ENCODE measurements at places on chromosomes 4 and X.
A peak's percentile ranks its signal among the peaks of the same experiment; 100 is the strongest.

GRCh38 chrX:13659063-13659462 is 6.1 kb downstream of the TCEANC start:
- DNase-seq, result no peak

- DNase-seq, result no peak
Observed at GRCh38 chr4:133839326-133839725, 362.3 kb downstream of the PABPC4L start.

- no peak for DNase-seq
Observed at GRCh38 chrX:38682095-38682494, 119.2 kb upstream of the MID1IP1 start.

GRCh38 chr4:3870567-3870962 is 104.4 kb downstream of the ADRA2C start:
- no peak for DNase-seq

GRCh38 chrX:13014111-13015096 is 30.0 kb downstream of the FAM9C start:
- DNase-seq, result no peak

DNA sequence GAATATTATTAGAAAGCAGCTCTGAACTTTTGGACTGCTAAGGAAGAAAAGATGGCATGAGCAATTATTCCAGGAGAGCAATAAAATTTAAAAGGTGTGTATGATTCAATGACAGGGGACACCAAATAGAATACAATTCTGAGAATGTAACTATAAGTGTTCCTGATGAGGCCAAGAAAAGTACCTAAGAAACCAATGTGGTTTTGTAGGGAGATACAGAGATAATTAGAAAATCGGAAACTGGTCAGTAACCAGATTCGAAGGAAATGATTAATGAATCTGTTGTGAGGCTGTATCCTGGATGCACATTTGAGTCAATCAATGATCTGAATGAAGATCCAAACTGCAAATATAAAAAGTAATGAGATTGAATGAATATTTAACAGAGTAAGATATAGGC is 6.0 kb downstream of the NOA1 start:
- no peak for DNase-seq

GRCh38 chrX:68646421-68646820 is 1.0 kb upstream of the STARD8 start:
- DNase-seq, result no peak

DNA sequence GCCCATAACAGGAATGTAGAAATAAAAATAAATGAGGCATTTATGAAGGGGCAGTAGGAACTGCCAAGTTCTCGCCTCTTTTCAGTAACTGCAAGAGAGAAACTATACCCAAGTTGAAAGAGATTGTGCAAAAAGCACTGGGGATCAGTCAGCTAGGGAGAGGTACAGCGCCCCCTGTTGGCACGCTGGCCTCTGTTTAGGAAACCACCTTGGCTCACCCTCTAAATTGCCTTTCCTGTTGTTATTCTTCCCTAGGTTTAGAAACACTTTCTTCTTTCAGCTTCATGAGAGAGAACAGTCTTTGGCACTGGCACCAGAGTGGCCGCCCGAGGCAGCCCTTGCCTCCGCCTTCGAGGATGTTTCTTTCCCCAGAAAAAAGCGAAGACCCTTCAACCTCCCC is 348.5 kb downstream of the MID1IP1 start:
- peak; percentile 44 for DNase-seq

DNA sequence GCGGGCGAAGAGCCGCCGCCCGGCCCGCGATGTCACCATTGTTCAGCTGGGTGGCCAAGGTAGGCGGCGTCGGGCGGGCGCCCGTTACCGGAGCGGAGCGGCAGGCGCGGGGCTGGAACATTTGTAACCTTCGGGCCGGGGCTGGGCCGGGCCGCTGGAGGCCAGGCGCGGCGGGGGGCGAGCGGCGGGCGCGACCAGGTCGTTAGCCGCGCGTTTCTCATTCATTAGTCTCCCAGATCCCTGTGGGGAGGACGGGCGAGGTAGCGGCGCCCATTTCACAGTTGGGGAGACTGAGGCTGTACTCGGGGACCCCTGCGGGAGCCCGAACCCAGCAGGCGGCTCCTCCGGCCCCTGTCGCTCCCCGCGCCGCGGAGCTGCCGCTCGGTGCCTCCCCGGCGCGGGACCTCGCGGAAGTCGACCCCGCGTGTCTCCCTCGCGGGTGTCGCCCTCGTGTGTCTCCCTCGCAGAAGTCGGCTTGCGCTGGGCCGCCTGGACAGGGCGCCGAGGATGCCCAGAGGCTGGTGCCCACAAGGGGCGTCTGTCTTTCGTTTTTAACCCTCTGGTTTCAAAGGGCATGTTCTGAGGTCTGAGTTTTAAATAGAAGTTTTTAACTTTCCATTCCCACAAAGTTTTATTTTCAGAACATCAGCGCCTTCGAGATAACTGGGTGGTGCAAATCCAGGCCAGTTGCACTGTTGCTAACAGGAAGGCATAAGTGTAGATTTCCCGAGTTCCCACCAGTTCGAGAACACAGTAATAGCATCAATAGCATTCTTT is 17.5 kb downstream of the PTTG2 start:
- DNase-seq, result peak; percentile 49

GRCh38 chr4:145827885-145828284 is 110.7 kb downstream of the ZNF827 start:
- DNase-seq, result no peak

GRCh38 chr4:1408418-1408817 is 2.2 kb upstream of the NKX1-1 start:
- no peak for DNase-seq

DNA sequence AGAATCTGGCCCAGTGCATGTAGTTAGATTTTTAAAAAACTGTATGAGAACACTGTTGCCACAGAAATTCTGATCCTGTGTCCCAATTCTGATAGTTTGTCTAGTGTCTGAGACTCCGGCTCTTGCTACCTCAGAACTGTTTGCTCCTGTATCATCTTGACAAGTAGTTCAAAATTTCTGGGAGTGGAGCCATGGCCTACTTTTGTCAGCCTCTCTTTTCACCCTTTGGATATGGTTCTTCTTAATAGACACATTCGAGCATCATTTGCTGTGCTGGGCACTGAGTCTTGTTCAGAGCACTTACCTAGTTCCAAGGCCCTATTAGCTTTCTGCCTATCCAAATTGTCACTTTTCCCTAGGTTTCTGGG is 46.9 kb downstream of the ATP10D start:
- DNase-seq, result no peak

- DNase-seq, result no peak
Observed at GRCh38 chrX:15579778-15580747, 20.7 kb downstream of the ACE2 start.

- DNase-seq, result no peak
Observed at GRCh38 chr4:121154103-121154515, 10.0 kb downstream of the TNIP3 start.

DNA sequence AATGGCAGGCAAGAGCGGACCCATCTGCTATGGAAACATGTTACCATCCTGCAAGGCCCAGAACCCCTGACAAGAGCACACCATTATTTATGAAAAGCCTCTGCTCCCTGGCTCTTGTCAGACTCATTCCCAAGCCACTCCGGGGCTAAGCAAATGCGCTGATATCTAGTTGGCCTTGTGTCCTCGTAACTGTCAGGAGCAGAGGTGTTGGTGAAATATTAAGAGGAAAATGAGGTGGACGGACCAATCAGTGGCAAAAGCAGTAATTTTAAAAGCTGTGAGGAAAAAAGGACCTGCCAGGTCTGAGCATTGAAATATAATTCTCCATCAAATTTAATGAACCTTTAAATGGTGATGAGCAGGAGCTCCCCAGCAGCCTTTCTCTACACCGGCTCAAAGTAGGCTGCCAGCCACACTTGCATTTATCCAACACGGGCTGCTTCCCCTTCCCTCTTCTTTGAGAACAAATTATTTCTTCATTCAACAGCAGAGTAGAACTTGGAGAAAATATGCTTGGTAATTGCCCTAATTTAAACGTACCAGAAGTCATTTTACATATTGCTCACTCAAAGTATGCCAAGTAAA is 214.3 kb downstream of the RASL11B start:
- no peak for DNase-seq

DNA sequence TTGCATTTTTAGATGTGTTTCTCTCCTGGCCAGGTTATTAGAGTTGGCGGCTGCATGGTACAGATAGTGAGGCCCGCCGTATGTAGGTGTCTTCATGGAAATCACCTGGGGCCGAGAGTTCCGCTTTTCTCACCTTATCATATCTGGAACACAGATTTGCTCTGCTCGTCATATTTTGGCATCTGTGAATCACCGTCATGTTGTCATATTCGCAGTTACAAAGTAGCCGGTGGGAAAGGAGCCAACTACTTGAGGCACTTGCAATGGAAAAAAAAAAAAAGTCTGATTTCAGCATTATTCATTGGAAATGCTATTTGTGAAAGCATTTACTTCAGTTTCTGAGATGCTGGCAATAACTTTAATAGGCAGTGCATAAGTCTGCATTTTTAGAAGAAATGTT is 1715.2 kb upstream of the TENM3 start:
- DNase-seq, result no peak

DNA sequence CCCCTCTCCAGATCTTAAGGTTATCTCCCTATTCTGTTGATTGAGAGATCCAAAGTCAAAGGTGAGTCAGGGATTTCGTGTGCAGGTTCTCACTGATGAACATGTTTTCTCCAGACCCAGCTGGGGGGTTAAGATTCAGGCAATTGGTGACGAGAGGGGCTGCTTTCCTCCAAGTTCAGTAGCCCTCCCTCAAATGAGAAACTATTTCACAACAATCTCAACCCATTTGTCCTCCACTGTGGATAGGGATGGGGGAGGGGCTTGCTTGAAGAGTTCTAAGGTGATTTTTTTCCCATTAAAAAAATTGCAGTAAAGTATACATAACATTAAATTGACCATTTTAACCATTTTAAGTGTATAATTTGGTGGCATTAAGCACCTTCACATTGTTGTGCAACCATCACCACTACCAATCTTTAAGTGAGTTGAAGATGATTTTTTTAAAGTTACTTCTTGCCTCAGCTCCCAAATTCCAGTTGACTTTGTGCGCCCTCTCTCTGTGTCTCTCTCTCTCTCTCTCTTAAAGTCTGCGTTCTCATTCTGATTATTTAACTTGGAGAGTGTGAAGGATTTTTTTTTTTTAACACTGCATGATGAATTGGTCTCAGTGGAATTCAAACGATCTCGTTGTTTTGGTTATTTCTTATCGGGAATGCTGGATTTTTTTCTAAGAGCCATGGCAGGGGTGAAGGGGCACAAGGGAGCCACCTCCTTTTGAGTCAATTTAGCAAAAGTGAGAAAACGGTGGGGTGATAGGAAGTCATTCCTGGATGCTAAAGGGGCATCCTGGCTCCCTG is 175.9 kb downstream of the SHROOM3 start:
- no peak for DNase-seq

- no peak for DNase-seq
Observed at GRCh38 chr4:156158747-156159146, 205.1 kb upstream of the CTSO start.

- DNase-seq, result no peak
Observed at GRCh38 chrX:77949840-77950239, 19.6 kb downstream of the PGAM4 start.

GRCh38 chr4:56745042-56745441 is 63.9 kb upstream of the HOPX start:
- DNase-seq, result no peak

DNA sequence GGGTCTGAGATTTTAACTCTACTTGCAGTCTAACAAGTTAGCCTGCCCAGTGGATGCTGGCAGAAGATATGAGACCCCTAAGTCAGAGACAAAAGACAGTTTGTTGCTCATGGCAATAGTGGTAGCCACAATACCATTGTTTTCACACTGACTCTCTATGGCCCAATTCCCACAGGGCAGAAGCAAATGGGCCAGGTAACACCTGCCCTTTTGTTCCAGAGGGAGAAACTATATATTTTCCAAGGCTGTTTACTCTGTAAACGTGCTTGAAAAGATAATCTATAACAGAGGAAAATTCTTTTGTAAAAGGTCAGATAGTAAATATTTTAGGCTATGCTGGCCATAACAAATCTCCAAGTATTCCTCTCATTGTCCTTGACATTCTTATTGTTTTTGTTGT is 57.2 kb upstream of the NPNT start:
- DNase-seq, result no peak

- DNase-seq, result no peak
Observed at GRCh38 chr4:165048170-165048569, 5.5 kb upstream of the TRIM75 start.

DNA sequence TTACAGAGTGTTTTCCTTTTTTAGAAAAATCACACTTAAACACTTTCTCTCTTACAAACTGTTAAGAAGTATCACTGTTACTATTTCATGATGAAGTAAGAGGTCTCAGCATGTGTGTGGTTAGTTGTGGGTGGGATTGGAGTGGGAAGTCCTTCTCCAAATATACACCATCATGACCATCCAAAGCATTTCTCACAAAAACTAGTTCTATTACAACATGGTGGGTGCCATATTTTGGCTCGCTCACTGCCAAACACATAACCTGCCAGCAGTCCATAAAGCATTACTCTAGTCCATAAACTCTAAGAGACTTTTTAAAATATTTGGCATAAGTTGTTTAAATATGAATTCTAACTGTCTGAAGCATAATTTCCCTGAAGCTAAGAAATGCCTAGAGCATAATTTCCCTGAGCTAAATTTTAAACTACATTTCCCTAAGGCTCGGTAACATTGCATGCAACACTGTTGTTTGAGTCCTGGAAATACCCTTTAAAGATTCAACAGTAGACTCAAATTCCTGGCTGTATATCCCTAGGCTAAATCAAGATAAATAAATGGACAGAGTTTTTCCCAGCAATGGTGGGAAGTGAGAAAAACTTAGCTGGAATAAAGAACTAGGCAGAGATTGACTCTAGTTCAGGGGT is 415.0 kb upstream of the INTU start:
- no peak for DNase-seq

GRCh38 chrX:119984652-119985051 is 41.1 kb upstream of the NKAP start:
- no peak for DNase-seq

- no peak for DNase-seq
Observed at GRCh38 chr4:183287677-183288076, 32.4 kb downstream of the CLDN22 start.

GRCh38 chr4:60259781-60260180 is 940.3 kb upstream of the ADGRL3 start:
- DNase-seq, result no peak

DNA sequence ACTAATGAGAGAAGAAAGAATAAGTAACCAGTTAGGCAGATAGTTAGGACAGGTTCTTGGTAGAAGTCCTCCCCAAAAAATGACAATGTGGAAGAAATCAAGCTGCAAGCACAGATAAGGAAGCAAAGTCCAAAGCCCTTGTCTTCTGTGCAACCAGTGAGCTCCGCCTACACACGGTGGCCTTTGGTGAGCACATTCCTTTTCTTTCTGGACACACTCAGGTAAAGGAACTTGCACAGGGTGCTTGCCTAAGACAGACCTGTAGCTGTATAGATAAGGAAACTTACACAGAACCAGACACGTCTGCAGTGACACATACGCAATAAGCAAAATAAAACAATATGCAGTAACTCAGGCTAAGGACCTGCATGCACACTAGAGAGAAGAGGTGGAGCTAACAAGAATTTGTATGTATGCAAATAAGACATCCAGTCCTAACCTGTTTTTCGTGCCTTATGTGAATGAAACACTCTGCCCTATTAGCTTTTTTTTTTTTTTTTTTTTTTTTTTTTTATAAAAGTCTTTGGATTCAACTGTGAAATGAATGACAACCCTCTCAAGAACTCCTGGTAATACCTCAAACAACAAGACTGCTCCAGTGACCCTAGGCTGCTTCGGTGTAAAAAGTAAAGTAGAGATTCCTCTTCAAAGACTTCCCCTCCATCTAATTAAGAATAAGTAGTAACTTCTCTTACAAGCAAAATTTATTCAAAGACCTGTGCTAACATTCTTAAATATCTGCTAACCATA is 48.8 kb downstream of the UGT2B10 start:
- DNase-seq, result no peak
